NCI-H460 (cell line): ENCODE measurements at places on chromosomes 4 and X. TPM values are rescaled to one million over a fixed set of nuclear protein-coding genes. Genes with fewer than 3 reads are reported as not detected.

The TMEM144 gene
- total RNA-seq: 229 and 236 TPM in 2 replicates

The GPM6B gene
- 0.50 and 0.75 TPM in 2 replicates for total RNA-seq

The MGARP gene
- 0.22 and 0.32 TPM in 2 replicates for total RNA-seq

The RAB33A gene
- total RNA-seq: not detected in 2 replicates

The CEP44 gene
- total RNA-seq: 19.6 and 24.1 TPM in 2 replicates

The DMP1 gene
- total RNA-seq: 0.02 TPM in 1 of 2 replicates, not detected in the other

The MAGEA1 gene
- 64.2 and 68.8 TPM in 2 replicates for total RNA-seq

The PCYT1B gene
- total RNA-seq: 0.29 and 0.40 TPM in 2 replicates

The PGAM4 gene
- total RNA-seq: 0.22 TPM in 1 of 2 replicates, not detected in the other

The FAM90A26 gene
- total RNA-seq: not detected in 2 replicates

The HAUS7 gene
- 25.9 and 27.3 TPM in 2 replicates for total RNA-seq

The SPANXB1 gene
- not detected in 2 replicates for total RNA-seq

The PFKFB1 gene
- total RNA-seq: 0.35 TPM in 1 of 2 replicates, not detected in the other

The MAGEA2 gene
- not detected in 2 replicates for total RNA-seq

The CFAP47 gene
- 0.15 and 0.20 TPM in 2 replicates for total RNA-seq

The SERPINA7 gene
- not detected in 2 replicates for total RNA-seq

The ESX1 gene
- not detected in 2 replicates for total RNA-seq

The AFF2 gene
- not detected in 2 replicates for total RNA-seq

The PABPC5 gene
- not detected in 2 replicates for total RNA-seq

The EVC gene
- total RNA-seq: 1.9 and 3.1 TPM in 2 replicates

The GSX2 gene
- not detected in 2 replicates for total RNA-seq

The NR3C2 gene
- 0.12 and 0.15 TPM in 2 replicates for total RNA-seq

The LRCH2 gene
- 0.06 and 0.07 TPM in 2 replicates for total RNA-seq

The P2RY8 gene
- not detected in 2 replicates for total RNA-seq

The CT45A10 gene
- not detected in 2 replicates for total RNA-seq

The FAM47A gene
- not detected in 2 replicates for total RNA-seq

The CCNB3 gene
- 0.54 and 0.63 TPM in 2 replicates for total RNA-seq

The VMA21 gene
- total RNA-seq: 120 and 126 TPM in 2 replicates

The HSFX4 gene
- not detected in 2 replicates for total RNA-seq

The ANXA3 gene
- total RNA-seq: 114 and 117 TPM in 2 replicates
